ENCODE measurements at places on chromosomes 1 and 21.
A peak's percentile ranks its signal among the peaks of the same experiment; 100 is the strongest.

- DNase-seq, result no peak
Observed at GRCh38 chr1:67348586-67349252, 41.0 kb downstream of the IL12RB2 start.

GRCh38 chr1:1327291-1327690, 2.7 kb downstream of the CPTP start:
- DNase-seq, result no peak

GRCh38 chr1:241408170-241408569, 51.2 kb upstream of the RGS7 start:
- no peak for DNase-seq

DNA sequence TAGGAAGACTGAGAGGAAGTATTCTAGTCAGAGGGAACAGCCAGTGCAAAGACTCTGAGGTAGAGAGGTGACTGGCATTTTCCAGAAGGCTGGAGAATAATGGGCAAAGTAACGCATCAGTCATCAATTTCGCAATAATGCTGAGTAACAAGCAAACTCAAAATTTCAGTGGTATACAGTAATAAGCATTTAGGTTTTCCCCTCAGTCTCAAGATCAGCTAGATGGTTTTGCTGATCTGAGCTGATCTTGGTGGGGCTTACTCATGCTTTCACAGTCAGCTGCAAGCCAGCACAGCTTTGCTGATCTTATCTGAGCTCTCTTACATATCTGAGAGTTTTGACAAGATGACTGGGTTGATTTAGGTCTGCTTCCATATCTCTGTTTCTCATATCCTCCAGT, 108.7 kb downstream of the TSEN15 start:
- DNase-seq, result no peak

GRCh38 chr1:78267513-78268218, 221.9 kb downstream of the GIPC2 start:
- no peak for DNase-seq

GRCh38 chr1:222923506-222923905, 108.7 kb downstream of the DISP1 start:
- DNase-seq, result no peak

- no peak for DNase-seq
Observed at GRCh38 chr1:30028939-30029338, 694.4 kb downstream of the MATN1 start.

DNA sequence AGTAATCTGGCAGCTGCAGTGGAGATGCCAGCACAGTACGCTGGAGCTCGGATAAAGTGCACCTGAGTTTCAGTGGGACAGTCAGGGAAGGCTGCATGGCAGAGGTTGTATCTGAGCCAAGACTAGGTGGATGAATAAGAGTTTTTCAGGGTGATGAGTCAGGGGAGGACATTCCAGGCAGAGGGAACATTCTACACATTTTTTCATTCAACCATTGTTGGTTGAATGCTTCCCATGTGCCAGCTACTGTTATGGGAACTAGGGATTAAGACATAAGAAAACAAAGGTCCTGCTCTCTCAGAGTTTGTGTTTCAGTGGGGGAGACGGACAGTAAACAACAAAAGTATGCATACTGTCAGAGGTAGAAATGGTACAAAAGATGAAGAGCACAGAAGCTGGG, 5.2 kb downstream of the LEPR start:
- no peak for DNase-seq

GRCh38 chr1:151958959-151959358, 34.7 kb downstream of the S100A10 start:
- peak; percentile 54 for DNase-seq

- DNase-seq, result no peak
Observed at GRCh38 chr1:191065346-191065745, 587.7 kb upstream of the BRINP3 start.

DNA sequence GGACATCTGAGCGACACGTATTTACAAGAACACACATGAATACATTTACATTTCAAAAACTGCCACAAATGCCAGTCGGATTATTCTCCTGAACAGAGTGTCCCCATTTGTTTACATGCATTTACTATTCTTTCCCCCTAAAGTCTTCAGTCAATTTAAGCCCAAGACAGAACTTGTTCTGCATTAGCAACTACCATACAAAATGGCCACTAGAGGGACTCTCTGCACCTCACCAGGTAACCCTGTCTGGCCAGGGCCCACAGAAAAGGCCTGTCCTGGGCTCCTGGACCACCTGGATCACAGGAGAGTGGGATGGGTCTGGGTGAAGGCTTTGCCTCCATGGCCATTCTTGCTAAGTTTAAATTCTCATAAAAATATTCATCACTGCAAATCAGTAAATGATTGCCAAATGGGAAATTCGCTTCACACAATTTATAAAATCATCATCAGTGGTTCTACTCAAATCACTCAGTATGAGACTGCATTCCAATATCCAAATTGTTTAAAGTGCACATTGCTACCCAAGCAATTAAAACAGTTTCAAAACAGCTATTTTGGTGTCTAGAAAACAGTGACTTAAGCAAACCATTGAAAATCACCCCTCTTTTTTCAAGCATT, 12.5 kb upstream of the GUCA2A start:
- no peak for DNase-seq

GRCh38 chr1:175463853-175464252, 271.3 kb upstream of the KIAA0040 start:
- DNase-seq, result no peak

DNA sequence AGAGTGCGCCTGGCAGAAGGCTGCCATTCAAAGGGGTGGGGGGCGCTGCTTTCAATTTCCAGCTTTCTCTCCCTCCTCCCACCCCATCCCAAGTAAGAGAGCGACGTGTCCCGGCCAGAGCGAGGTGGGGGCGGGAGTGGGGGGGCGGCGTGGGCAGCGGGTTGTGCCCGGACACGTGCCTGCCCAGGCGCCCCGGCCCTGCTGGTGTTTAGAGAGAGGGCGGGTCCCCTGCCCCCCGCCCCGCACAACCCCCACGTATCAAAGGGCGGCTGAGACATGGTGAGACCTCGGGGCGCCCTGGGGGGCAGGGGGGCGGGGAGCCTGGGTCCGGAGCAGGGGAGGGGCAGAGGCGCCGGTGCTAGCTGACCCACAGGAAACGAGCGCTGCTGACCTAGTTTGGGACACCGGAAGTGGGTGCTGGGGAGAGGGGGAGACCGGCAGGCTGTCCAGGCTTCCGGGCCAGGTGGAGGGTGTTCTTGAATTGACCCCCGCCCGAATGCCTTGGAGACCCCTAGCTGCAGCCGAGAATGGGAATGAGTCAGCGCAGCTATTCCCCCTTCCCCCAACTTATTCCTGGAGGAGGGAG, 1.3 kb downstream of the ZBTB7B start:
- no peak for DNase-seq

DNA sequence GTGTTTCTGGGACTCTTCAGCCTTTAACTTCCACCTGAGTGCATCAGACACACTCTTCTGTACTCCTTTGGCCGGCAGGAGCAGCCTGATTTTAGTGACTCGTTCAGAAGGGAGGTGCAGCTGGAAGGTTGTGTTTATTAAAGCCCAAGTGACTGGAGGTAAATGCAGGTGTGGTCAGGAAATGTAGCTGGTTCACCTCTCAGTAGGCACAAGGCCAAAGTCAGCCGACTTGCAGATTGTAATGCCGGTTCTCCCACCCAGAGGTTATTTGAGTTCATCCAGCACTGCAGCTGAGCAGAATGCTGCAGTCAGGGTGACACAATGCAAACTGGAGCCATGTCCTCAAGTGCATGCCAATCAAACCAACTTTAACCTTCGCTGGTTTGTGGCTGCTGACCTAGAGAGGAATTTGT, 91.5 kb downstream of the SPATA46 start:
- no peak for DNase-seq

DNA sequence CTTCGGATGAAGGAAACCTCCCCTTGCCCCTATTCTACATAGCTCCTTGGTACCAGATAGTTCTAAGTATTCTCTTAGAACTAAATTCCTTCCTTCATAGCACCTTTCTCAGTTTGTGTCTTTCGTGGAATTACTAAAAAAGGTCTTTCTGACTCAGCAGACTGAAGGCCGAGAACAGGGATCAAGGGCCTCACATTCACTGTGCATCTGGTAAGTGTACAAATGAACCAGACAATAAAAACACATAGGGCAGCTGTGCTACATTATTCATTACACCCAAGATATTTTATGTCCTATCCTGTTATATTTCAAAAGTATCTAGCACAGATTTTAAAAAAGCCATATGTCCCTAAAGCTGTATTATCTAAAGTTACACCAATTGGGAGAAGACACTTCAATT, 62.9 kb upstream of the HP1BP3 start:
- DNase-seq, result no peak

DNA sequence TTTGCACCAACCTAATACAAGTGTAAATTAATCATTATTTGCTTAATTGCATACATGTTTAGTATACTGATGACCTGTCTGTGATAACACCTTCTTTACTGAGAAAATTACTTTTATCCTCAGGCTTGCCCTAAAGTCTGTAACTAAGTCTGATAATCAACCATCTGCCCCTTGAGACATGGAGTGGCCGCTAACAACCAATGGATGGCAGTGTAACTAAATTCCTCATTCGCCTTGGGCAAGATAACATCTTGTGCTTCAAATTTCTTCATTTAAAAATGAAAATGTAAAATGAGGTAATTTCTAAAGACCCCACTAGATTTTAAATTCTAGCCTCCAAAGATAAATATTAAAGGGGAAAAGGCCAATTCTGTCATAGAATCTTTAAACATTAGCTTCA, 85.1 kb downstream of the ENAH start:
- peak; percentile 60 for DNase-seq

DNA sequence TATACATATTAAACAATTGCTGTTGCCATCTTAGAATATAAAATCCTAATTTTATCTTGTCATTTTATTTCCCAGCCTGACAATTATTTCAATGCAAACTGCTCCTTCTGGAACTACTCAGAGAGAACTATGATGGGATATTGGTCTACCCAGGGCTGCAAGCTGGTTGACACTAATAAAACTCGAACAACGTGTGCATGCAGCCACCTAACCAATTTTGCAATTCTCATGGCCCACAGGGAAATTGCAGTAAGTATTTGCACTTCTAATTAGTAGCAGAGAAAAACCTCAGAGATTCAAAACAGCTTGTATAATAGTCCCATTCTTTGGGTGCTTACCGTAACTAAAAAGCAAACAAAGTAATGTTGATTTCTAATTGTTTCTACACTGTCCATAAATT, 167.2 kb downstream of the ADGRL2 start:
- no peak for DNase-seq

- no peak for DNase-seq
Observed at GRCh38 chr1:111569913-111570312, 49.7 kb upstream of the RAP1A start.

- no peak for DNase-seq
Observed at GRCh38 chr1:192730198-192730597, 78.6 kb upstream of the RGS2 start.

GRCh38 chr1:81678779-81679178, 122.0 kb upstream of the ADGRL2 start:
- no peak for DNase-seq

- no peak for DNase-seq
Observed at GRCh38 chr1:47179988-47180563, 9.8 kb downstream of the PDZK1IP1 start.

DNA sequence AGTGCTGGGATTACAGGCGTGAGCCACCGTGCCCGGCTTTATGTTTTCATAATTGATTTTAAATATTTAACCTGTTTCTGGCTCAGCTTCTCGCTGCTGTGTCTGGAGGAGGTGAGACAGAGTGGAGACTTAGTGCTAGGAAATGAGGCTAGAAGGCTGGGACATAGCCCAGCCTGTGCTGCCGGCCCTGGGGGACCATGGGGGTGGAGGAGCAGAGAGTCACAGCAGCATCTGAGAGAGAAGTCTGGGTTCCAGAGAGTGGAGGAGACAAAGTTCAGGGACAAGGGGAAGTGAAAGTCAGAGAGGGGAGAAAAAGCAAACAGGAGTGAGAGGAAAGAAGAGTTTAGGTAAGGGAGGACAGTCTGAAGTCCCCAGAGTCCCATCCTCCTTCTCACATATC, 71.9 kb downstream of the LHX9 start:
- no peak for DNase-seq

GRCh38 chr1:65512383-65512782, 91.9 kb downstream of the LEPR start:
- DNase-seq, result no peak

DNA sequence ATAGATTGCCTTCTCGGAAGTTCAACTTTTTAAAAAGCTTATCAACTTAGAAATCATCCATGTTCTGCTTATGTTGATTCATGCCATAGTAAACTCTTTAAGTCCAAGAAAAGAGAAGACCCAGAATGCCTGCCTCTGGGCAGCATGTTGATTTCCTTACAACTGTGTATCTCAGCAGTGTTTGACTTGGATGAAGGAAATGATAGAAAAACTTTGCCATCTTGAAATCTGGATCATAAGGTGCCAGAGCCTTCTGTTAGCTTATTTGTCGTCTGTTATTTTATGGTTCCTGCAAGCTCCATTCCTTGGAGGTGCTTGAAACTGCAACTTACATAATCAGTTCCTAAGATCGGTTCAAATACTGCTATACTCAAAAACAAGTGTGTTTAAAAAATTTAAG, 124.5 kb downstream of the ATP5PO start:
- DNase-seq, result no peak

DNA sequence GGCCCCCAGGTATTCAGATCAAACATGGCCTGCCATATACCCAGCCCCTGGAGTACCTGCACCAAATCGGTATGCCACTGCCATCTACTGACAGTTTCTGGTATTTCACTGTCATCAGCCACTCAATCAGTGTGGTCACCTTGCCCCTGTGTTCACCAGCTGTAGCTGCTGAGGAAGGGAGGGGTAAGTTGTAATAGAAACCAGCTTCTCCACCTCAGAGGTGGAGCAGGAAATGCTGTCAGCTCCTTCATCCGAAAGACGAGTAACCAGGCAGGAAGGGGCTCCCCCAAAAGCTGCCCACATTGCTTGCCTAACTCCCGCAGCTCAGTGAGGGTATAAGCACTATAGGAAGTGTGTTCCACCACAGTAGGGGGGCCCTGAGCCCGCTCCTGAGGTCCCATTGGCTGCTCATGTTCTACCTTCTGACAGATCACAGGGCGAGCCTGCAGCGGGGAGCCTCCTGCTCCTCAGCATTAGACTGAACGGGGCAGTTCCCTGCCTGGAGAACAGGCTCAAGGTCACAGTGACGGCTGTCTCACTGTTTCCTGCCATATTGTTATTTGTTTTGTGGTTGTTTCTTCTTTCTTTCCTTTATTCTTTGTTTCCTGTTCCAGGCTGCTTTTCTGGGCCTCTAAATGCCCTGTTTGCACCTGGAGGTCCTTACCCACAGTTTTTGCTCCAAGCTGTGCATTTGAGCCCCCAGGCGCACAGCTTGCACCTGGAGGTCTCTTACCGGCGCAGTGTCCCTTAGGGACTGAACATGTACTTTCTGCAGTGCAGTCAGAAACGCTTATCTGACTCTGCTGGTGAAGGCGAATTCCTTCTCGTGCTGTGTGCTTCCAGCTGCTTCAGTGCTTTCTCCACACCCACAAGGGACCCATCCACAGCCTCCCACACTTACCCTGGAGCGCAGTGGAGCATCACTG, 1638.3 kb downstream of the MRPL39 start:
- DNase-seq, result peak; percentile 64

GRCh38 chr1:26874896-26875295, 11.9 kb downstream of the SFN start:
- DNase-seq, result no peak

GRCh38 chr1:220966473-220966872, 87.2 kb downstream of the HLX start:
- DNase-seq, result no peak

All from NCI-H524 treated with DMSO at 0.1 percent for 48 hours (cell line).